ENCODE measurements at places on chromosomes 5 and 9.

DNA sequence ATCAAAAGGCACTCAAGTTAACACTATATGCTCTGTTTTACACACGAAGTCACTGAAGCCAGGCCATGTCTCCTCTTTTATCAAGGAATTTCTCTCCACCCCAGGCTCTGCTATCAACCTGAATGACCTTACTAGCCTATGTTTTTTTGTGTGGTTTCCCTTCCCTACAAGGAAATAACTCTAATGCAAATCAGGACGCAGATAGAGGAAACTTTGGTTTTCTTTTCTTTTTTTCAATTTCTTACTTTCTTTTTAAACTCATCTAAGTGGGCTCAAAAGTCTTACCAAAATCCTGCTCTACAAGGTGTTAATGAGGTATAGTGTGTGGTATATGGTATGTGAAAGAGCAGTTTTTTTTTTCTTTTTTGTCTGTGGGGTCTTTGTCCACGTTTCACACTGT is 5.5 kb upstream of the SLC46A2 start:
- DNase-seq, result no peak

DNA sequence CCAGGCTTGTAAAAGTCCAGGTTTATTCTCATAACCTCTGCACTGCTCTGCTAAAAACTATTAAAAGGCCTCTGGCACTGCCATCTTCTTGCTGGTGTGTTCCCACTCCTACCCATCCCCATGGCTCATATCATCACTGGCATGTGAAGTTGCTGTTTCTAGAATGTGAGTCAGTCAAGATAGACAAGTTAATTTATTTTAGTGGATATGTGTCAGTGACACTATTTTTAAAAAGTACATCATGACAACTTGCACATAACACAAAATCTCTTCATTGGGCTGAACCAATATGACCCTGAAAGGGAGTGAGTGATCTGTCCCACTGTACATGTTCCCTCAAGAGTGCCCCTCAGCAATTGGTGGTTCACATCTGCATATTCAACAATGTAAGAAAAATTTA is 299.7 kb downstream of the NFIB start:
- no peak for DNase-seq

DNA sequence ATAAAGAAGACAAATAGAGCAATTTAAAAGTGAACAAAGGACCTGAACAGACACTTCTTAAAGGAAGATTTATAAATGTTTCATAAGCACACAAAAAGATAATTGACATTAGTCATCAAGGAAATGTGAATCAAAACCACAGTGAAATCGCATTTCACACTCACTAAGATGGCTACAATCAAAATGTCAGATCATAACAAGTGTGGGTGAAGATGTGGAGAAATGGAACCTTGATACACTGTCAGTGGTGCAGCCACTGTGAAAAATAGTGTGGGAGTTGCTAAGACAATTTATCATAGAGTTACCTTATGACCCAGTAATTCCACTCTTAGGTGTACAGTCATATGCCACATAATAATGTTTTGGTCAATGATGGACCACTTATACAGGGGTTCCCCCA is 54.5 kb upstream of the HTR4 start:
- DNase-seq, result no peak

DNA sequence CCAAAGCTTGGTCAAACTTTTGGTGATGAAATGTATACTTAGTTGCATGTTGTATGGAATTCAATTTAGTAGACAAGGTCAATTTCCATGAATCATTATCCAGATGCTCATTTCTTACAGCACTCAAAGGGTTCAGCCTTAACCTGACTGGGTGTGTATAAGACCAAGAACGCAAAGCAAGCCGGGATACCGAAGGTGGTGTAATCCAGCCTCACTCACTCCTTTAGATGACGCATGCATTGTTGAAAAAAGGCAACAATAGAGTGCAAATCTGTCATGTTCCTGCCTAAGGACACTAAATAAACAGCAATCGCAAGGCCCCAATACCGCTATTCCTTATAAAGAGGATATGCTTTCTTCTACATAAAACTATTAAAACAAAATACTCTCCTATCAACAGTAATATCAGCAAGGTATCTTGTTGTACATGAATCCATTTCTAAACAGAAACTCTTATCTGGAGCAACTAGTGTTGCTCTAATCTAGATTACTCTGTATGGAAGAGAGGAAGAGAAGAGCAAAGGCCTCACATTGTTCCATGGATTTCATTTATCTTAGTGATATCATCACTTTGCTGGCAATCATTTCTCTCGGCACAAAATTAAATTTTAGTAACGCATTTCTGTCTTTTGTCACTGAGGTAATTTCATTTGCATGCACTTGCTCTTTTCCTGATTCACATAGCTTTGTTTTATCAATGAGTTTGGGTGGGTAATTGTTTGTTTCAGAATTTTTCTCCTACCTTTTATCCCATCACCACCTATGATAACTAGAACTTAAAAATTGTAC is 96.2 kb downstream of the PLK2 start:
- DNase-seq, result no peak

- no peak for DNase-seq
These were observed 9.6 kb upstream of the NME5 start for GRCh38 chr5:138148811-138149210.
